ENCODE measurements at places on chromosomes 7 and 10.

- no peak for DNase-seq
Measured at GRCh38 chr7:127702052-127702652, 50.2 kb downstream of the SND1 start.

DNA sequence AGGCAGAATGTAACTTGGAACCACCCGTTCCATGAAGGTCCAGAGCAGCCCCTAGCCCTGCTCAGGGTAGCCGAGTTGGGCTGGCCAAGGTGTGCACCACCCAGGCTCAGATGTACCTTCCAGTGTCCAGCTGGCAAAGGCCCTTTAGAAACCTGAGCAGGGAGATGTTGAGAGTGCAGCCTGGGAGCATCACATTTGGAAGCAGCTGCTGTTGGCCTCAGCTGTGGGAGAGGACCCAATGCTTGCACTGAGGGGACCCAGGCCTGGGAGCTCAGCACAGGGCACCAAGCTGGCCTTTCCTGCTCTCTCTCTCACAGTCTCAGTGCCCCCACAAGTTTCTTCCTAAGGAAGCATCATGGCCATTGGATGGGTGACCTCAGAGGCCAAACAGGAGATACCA, 33.5 kb downstream of the ANXA8 start:
- no peak for DNase-seq

DNA sequence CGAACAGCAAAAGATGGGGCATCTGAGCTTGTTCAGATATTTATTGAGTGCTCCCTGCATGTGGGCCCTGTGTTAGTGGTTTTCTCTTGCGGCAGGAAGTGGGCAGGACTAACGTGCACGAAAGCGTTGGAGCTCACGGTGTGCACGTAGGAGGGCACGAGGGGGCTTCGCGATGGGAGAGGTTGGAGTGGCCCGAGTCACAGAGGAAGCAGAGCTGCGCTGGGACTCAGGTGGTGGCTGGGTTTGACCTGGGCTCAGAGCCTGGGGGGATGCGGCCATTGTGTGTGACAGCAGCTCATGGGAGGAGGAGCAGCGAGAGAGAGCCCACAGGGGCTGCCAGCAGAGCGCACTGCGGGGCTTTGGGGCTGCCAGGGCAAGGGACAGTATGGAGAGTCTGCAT, 7.7 kb downstream of the ZSCAN25 start:
- DNase-seq: no peak

- no peak for DNase-seq
Measured at GRCh38 chr10:32340596-32341180, 6.3 kb downstream of the EPC1 start.

GRCh38 chr10:121240556-121240955, 357.7 kb downstream of the FGFR2 start:
- no peak for DNase-seq

DNA sequence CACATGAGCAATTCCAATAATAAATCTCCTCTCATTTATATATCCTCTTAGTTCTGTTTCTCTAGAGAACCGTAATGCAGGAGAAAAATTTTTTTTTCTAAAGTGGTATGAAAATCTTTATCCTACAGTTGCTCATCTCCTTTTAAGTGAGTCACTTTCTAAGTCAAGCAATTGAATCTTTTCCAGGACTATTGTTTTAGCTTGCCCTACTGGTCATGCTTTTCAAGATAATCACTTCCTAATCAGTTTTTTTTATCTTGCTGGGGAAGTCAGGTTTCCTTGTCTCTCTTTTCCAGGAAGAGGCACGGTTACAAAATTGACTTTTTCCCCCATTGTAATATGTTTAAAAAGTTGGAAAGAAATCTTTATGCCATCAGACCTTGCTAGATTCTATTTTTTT, 44.0 kb downstream of the INPP5F start:
- DNase-seq: no peak

DNA sequence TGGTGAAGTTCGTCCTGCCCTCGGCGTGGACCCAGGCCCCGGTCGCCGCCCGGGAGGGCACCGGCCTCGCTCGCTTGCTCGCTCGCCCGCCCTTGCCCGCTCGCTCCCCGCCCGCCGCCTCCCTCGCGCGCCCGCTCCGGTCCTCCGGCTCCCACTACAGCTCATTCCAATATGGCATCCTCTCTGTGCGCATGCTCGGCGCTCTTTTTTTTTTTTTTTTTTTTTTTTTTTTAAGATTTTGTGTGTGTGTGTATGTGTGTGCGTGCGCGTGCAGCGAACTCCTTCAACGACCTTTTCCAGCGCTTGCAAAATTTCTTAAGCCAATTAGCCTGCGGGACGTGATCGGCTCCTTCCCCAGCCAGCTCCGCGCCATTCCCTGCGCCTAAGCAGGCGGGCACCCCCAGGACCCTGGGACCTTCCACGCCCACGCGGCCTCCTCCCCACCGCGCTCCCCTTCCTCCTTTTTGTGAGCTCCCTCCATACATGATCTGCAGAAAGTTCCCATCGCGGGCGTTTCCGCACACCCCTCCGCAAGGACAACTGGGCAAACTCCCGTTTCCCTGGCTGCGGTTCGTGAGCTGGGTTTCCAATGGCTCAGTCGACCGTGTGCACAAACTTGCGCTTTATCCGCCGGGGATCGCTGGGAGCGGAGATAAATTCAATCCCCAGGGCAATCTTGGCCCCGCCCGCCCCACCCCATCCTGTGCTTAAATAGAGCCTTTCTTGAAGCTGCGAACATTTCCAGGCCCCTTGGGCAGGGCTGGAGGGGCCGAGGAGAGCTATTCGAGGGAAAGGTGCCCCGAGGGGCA, at the start of gene SFMBT2:
Gene SFMBT2 (minus strand): TSS at position 173 of the 809 bp plus-strand sequence. CDS start 29,136 bp downstream, outside the sequence.
- peak; percentile 87 for DNase-seq

DNA sequence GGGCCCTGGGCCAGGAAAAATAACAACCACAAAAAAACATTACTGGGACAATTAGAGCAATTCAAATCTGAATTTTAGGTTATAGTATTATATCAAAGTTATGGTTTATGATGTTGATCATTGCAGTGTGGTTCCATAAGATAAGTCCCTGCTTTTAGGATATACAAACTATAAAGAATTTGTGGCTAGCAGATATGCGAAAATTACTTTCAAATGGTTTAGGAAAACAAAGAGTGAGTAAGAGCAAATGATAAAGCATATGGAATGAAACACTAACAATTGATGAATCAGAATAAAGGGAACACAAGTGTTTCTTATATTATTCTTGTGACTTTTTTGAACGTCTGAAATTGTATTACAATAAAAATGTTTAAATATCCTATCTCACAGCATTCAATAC, 64.4 kb upstream of the HECTD2 start:
- DNase-seq: no peak

DNA sequence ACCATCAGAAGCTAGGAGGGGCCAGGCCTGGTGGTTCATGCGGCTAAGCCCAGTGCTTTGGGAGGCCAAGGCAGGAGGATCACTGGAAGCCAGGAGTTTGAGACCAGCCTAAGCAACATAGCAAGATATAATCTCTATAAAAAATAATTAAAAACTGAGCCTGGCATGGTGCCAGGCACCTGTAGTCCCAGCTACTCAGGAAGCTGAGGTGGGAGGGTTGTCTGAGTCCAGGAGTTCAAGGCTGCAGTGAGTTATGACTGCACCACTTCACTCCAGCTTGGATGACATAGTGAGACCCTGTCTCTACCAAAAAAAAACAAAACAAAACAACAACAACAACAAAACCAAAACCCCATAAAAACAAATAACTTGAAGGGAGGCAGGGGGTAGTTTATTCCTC, 172.9 kb upstream of the FAM171A1 start:
- DNase-seq: no peak

- no peak for DNase-seq
Measured at GRCh38 chr7:103710247-103710646, 264.2 kb upstream of the SLC26A5 start.

GRCh38 chr7:117270371-117270770, 52.5 kb downstream of the WNT2 start:
- no peak for DNase-seq

DNA sequence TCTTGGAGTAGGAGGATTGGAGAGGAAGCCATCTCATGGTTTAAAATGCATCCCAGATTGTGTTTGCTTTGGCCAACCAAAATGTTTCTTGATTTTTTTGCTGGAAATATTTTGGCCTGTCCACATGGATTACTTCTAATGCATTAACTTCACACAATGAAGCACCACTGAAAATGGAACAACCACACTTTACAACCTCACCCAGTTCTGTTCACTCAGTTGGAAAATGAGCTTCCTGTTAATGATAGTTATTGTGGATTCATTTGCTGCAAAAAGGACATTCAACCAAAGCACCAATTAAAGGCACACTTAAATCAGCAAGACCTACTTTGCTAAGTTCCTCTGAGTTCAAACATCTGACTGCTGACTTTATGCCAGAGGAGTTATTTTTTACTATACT, 11.3 kb upstream of the A1CF start:
- no peak for DNase-seq

- DNase-seq: peak; percentile 59
Measured at GRCh38 chr7:144487901-144488300, 84.4 kb upstream of the NOBOX start.

- no peak for DNase-seq
Measured at GRCh38 chr7:42729053-42729765, 182.7 kb downstream of the C7orf25 start.

- DNase-seq: no peak
Measured at GRCh38 chr7:148303295-148304082, 287.1 kb upstream of the C7orf33 start.

GRCh38 chr10:11167233-11167966, 149.7 kb downstream of the CELF2 start:
- DNase-seq: no peak

- no peak for DNase-seq
Measured at GRCh38 chr7:152046531-152046930, 21.1 kb downstream of the GALNT11 start.

DNA sequence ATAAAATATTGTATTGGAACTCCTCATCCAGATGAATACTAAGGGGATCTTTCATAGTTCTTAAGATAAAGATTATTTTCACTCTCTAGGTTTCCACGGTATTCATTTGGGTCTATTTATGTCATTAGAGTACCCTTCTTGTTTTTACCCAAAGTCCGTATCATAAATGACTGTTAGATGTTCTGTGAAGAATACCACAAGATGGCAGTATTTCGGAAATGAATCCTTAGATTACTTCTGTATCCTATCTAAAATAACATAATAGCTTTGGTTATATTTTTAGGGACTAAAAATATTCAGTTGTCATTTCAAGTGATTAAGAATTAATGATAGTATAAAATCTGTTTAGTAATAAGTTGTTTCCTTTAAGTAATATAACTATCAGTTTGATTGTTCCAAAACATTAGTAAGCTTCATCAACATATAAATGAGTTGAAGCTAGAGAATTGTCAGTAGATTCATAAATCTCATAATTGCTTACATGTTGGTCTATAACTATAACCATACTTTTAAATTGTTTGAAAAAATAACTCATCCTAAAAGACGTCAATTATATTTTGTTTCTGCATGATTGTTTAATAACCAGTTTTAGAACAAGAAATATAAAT, 337.5 kb upstream of the KCND2 start:
- no peak for DNase-seq

- no peak for DNase-seq
Measured at GRCh38 chr10:33802566-33802965, 468.1 kb upstream of the NRP1 start.

DNA sequence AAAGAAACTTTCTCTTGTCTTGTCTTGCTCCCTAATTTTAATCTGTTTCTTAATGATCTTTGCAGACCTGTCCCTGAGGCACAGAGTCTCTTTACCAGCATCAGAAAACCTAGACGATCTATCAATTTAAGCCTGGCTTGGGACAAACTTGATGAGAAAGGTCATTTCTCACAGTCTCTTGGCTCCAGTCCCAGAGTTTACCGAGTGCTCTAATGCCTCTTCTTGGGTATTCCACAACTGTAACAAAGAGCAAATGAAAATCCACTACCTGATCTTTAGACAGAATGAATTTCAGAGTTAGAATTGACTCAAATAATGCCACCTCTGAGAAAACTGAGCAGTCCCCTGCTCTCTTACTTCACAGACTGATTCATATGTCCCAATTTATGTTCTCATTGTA, 106.4 kb upstream of the DNAJB12 start:
- no peak for DNase-seq

DNA sequence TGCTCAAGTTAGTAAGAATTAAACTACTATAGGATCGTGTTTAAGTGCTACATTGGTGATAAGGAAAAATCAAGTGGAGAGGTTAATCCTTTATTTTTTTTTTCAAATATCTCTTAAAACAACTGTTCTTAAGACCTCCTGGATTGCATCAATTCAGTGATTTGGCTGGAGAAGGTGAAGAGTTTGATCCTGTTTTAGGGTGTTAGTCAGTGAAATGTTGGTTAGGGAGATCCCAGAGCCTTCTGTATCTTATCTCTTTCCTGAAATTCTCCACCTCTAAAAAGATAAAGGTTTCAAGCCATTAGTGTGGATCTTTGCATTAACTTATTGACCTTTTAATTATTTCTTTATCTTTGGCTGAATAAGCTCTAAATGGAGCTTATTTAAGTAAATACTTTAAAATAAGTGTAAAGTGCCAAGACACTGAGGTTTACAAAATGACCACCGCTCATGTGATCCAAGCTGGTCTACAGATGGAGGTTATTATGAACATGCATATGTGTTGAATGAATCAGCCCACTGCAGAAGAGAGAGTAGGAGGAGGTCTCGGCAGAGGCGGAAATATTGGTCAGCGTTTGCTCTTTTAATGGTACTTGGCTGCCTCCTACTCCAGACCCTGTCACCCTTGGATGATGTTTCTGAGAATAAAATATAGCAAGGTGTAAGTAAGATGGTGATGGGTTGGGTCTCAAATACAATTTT, 51.8 kb upstream of the BMPER start:
- DNase-seq: no peak

DNA sequence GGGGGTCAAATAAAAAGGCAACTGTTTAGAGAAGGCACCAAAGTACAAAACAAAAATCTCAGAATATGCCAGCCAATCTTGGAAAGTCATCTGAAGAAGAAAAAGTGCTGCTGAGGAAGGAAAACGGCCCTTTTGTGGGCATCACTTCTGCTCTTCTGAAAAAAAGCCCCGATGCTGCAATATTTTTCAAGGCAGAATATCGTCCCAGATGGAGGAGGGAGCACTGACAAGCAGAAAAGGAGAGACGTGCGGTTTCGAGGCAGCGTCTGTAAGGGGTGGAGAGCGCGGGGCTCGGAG, 959 bp upstream of the ATRNL1 start:
- DNase-seq: no peak

DNA sequence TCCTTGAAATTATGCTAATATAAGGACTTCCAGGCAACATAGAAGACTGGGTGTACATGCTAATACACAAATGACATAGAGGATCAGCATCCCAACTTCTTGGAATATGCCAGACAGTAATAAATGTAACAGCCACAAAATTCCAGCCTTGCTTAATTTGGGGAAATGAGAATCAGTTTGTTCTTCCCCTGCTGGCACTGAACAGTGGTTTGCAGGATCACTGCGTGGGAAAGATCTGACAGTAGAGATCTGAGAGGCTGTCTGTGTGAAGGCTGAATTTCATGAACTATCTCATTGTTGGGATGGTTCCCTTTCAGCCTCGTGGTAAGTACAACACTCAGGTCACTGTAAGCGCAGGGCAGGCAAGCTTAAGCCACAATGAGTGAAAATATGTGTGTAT, 1078.0 kb downstream of the LRMDA start:
- DNase-seq: no peak

GRCh38 chr10:83522881-83523386, 616.4 kb upstream of the GHITM start:
- no peak for DNase-seq

All from iPS-NIHi11 (cell line).